ENCODE measurements at places on chromosomes 16 and 17.

DNA sequence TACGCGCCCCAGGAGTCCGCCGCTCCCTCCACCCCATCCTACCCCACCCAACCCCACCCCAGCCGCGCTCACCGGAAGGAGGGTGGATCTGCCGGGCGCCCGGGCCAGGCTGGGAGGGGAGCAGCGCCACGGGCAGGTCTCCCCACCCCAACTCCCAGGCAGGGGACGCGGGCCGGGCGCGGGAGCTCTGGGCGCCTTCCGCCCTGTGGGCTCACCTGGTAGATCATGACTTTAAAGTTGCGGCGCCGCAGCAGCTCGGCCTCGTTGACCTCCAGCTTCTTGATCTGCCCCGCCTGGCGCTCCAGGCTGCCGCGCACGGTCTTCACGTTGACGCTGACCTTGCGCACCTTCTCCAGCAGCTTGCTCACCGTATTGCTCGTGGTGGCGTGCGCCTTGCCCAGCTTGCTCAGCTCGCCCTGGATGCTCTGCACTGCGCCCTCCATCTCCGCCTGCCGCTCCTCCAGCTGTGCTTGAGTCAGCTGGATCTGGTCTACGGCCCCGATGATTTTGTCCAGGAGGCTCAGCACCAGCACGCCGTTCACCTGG is 571 bp downstream of the CAVIN1 start:
- peak; percentile 23 for DNase-seq

DNA sequence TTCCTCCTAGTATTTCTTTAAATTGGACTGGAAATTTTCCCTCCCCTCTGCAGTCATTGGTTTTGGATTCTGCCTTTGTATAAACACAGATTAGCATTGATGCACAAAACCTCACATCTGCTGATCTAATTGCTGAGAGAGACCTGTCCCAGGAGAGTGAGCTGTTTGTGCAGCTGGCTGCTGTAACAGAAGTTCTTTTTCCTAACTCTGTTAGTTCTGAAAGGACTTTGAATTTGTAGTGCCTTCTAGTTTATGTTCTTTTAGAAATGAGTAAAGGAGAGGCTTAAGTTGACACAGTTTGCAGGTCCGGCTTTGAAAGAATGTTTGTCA is 45.2 kb upstream of the KPNB1 start:
- no peak for DNase-seq

DNA sequence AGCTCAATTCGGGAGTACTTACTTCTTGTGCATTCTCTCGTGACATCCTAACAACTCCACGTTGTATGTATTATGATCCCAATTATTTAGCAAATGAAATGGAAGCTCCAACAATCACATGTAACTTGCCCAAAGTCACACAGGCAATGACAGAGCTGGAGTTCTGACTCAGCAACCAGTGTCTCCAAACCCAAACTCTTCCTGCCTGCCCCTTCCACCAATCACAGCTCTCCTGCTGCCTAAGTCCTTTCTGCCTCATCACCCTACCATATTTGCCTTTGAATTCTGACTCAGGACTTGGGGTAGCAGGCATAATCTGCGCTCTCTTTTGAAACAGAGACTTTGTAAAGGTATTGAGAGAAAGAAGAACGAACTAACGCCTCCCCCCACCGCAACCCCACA is 245.2 kb upstream of the MAF start:
- no peak for DNase-seq

GRCh38 chr16:68466174-68466573 is 17.9 kb upstream of the SMPD3 start:
- no peak for DNase-seq

GRCh38 chr16:30185683-30186421 is 2.5 kb downstream of the CORO1A start:
- no peak for DNase-seq

DNA sequence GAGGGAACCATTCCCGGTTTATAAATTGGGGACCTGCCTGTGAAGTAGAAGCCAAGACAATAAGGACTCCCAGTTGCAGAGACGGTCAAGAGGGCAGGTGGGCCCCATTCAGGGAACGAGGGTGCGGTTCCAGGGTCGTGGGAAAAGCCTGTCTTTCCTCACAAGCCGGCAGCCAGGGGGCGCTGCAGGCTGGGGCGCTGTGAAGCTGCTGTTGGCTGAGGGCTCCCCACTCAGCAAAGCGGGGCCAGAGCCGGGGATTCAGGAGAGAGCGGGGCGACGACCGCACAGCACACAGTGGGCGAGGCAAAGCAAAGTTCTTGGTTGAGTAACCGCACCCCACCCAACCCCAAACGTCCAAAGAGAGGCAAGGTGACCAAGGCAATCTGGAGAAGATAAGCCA is 24.9 kb downstream of the CDRT15 start:
- DNase-seq, result no peak

DNA sequence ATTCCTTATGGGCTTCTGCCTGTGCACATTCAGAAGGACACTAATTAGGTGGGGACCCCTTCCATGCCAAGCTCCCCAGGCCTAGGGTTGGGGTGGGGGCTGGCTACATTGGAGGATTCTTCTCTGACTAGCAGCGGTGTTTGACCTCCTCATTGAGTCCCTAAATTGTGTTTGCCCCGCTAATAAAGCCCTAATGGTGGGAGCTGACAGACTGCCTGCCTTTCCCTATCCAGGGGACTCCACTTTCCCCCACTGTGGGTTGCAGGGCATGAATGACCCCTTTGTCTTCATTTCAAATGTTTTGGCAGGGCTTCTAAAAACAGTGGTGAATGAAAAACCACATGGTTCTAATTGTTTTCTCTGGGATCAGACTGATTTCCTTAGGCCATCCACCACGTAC is 476.8 kb upstream of the CDH11 start:
- DNase-seq, result no peak

- DNase-seq, result no peak
Observed at GRCh38 chr16:78957317-78958100, 643.0 kb downstream of the MAF start.

- DNase-seq, result no peak
Observed at GRCh38 chr17:76683011-76683755, 27.6 kb downstream of the MXRA7 start.

- no peak for DNase-seq
Observed at GRCh38 chr16:83900571-83900970, 1.7 kb downstream of the MLYCD start.

- DNase-seq, result no peak
Observed at GRCh38 chr17:53516636-53517035, 306.1 kb upstream of the KIF2B start.

GRCh38 chr17:13581925-13582324 is 19.8 kb downstream of the HS3ST3A1 start:
- DNase-seq, result no peak

DNA sequence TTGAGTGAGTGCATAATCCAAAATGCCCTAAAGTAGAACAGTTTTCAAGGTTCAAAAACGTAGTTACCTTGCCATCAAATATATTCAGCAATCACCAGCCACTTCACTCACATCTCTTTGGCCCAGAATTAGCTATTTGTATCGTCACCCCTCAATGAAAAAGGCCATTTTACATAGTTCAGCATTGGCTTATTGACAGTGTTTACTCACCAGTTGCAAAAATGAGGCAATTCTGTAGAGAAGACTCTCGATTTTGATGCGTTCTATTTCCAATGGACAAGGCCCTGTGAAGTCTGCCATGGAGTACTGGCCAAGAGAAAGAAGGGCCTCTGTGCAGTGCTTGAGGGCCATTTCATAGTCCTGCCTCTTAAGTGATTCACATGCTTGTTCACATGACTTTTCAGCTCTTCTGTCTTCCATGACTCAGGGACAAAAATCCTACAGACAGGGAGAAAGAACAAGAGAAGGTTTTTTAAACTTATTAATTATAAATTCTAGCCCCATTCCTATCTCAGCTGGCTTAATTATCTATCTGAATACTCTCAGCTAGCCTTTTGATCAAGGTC is 26.5 kb downstream of the HELZ start:
- DNase-seq, result no peak

- DNase-seq, result peak; percentile 73
Observed at GRCh38 chr17:73291260-73291801, 20.5 kb downstream of the CDC42EP4 start.

- no peak for DNase-seq
Observed at GRCh38 chr16:47473792-47474191, 12.7 kb downstream of the PHKB start.

GRCh38 chr16:83742124-83742899 is 65.5 kb upstream of the HSBP1 start:
- no peak for DNase-seq

DNA sequence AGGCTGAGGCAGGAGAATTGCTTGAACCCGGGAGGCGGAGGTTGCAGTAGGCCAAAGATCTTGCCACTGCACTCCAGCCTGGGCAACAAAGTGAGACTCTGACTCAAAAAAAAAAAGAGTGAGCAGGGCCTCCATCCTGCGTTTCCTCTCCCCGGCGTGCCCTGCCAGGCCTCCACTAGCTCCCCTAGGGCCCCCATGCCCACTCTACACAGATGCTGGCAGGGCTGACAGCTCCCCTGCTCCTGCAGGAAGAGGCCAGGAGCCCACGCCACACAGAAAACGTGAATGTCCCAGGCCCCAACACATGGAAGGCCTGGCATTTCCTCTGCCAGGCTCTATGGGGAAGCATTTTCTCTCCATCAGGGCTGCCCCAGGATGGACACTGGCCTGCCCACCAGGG is 109.4 kb downstream of the AMFR start:
- DNase-seq, result no peak

GRCh38 chr16:86387468-86388440 is 122.6 kb upstream of the FOXF1 start:
- peak; percentile 90 for DNase-seq

DNA sequence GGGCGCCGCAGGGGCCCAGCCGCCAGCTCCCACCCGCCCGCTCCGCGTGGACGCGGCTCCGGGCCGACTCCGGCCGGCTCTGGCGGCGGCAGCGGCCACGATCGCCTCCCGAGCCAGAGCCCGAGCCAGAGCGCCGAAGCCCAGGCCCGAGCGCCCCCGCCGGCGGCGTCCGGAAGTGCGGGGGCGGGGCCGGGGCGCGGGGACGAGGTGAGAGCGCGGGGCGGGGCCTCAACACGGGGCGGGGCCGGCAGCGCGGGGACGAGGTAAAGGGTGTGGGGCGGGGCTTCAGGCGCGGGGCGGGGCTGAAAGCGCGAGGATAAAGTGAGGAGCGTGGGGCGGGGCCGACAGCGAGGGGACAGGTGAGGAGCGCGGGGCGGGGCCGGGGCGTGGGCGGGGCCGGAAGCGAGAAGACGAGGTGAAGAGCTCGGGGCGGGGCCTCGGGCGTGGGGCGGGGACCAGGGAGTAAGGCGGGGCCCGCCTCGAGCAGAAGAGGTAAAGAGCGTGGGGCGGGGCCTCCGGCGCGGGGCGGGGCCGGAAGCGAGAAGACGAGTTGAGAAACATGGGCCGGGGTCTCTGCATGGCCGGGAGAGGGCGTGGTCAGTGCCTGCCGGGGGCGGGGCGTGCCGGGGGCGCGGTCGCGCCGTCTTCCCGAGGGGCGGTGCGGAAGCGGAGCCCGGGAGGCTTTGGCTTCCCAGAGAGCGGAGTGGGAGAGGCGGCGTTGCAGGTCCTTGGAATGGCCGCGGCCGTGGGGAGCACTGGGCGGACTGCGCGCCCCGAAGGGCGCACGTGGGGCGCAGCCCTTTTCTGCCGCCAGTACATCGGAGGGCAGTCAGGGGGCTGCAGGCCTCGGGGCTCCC is at the start of gene AXIN1:
Gene AXIN1 (minus strand): TSS at position 177 of the 857 bp plus-strand sequence. CDS start 5,698 bp downstream, outside the sequence.
- peak; percentile 81 for DNase-seq

- DNase-seq, result no peak
Observed at GRCh38 chr17:1260086-1260769, 10.0 kb upstream of the BHLHA9 start.

DNA sequence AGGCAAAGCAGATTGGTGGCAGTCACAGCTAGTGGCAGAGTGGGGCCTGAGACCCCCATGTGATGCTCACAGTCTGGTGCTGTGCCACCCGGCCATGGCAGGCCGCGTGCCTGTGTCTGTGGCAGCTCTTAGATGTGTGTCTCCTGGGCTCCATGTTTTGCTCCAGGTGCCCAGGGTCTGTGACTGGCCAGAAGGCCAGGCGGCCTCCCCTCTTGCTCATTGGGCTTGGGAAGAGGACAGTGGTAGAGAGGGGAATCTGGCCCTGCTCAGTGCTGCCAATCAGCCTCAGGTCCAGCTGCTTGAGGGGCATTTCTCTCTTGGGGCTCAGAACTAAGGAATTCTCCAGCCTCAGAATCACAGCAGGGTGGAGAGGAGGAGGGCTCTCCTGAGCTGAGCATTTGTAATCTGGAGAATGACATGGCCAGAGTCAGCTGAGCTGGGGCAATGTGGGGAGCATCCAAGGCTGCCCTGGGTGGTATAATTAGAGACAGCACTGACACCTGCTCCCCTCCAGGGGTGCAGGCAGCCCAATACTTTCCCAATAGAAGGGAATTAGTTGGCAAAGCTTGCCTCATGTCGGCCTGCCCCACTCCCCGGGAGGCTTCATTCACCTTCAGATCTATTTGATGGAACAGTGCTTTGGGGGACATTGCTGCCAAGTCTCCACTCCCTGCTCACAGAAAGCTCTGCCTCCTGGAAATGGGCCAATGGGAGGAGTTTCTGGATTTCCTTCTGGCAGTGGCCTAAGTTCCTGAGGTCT is 2.7 kb upstream of the LASP1NB start:
- DNase-seq, result no peak

DNA sequence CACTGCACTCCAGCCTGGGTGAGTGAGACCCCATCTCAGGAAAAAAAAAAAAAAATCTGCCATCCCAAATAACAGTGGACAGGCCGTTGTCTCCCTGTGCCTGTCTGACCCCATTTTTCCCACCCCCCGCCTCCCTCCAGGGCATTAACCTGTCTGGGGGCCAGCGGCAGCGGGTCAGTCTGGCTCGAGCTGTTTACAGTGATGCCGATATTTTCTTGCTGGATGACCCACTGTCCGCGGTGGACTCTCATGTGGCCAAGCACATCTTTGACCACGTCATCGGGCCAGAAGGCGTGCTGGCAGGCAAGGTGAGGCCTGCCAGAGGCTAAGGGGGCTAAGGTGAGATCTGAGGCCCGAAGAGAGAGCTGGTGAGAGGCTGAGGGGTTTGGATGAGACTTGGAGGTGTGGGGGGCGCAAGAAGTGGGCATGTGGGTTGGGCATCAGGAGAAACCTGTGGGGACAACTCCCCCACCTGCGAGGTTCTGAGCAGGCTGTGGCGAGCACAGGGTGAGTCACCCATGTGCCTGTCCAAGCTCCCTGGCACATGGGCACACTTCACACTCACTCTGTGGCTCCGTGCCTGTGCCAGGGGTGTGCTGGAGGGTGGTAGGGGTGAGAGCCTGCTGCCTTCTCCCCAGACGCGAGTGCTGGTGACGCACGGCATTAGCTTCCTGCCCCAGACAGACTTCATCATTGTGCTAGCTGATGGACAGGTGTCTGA is 34.7 kb downstream of the ANKRD40 start:
- DNase-seq, result no peak

- DNase-seq, result no peak
Observed at GRCh38 chr16:35497399-35497798, 2038.0 kb downstream of the TP53TG3F start.

- DNase-seq, result no peak
Observed at GRCh38 chr16:66030036-66030435, 336.5 kb upstream of the CDH5 start.

DNA sequence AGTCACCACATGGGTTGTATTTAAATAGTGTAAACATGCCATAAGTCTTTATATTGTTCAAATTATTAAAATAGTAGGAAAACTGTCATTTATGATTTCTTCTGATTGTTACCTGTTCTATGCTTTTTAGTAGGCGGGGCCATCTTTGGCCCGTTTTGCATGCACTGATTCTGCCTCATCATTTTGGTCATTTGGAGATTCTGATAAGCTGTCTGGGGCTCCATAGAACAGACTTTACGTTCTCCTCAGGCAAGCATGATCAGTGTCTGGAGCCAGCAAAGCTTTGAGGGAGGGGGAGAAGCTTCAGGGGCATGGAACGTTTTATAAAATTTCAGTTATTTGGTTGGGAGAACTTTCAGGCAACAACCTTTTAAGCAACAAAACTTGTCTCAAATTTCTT is 8.8 kb downstream of the NDEL1 start:
- no peak for DNase-seq

- DNase-seq, result no peak
Observed at GRCh38 chr17:9150446-9151090, 129.3 kb downstream of the NTN1 start.

Data from SW 1271 (cell line).